ENCODE measurements at places on chromosomes 5 and 9. TPM values are rescaled to one million over a fixed set of nuclear protein-coding genes. Genes with fewer than 3 reads are reported as not detected.

- no peak for DNase-seq
These were observed 70.6 kb downstream of the DCP2 start for GRCh38 chr5:113047234-113047633.

- no peak for DNase-seq
These were observed 20.8 kb upstream of the CEP120 start for GRCh38 chr5:123444016-123444415.

DNA sequence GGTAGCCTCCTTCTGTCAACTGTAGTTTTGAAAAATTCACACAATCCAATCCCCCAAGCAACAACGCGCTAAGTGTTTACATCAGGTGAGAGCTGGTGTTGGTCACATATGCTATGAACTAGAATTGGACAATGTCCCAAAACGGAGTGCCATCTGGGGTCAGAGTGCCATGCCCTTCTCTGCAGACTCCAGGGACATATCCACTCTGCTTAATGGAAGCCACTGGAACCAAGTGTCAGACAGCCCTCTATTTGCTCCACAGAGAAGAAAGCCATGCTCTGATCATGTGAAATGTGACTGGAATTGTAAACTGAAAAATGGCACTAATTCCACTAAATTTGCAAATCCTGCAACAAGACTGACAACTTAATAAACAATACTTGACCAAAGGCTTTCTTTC, 12.2 kb downstream of the ABCA1 start:
- no peak for DNase-seq

GRCh38 chr9:95317893-95318211, 343 bp upstream of the FANCC start:
- DNase-seq = no peak

GRCh38 chr9:14400658-14400995, 86.7 kb upstream of the NFIB start:
- no peak for DNase-seq

- DNase-seq = no peak
These were observed 139.9 kb downstream of the FANCC start for GRCh38 chr9:95177617-95178016.

DNA sequence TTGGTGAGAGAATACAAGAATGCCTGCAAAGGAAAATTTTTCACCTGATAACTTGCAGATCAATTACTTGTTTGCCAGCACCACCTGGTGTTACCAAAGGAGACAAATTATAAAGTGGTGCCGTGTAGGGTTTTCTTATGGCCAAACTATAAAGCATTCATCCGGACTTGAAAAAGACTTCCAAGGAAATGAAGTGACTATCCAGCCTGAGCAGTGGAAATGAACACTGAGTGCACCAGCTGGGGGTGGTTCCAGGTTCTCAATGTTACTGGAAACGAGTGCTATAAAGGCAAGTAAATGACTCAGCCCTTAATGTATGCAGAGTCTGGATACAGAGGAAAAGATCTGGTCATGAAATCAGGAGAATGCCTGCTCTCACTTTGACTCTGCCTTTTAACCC, 113.1 kb downstream of the DNAH5 start:
- DNase-seq = no peak

DNA sequence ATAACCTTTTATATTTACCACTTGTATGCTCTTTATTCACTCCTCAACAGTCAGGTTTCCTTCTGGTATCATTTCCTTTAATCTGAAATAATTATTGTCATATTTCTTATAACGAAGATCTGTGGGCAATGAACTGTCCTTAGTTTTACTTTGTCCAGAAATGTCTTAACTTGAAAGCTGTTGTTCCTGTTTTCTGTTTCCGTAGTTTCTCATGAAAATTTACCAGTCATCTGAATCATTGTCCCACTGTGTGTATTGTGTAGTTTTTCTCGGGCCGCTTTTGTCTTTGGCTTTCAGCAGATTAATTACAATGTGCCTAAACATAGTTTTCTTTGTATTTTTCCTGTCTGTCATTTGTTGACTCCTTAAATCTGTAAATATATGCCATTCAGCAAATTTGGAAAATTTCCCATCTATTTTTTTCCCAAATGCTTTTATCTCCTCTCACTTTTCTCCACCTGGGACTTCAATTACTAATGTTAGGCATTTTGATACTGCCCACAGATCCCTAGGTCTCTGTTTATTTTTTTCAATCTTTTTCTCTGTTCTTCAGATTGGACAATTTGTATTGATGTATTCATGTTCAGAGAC, 74.9 kb downstream of the PDE8B start:
- no peak for DNase-seq

GRCh38 chr9:113548221-113549041, 84.9 kb downstream of the RGS3 start:
- DNase-seq = no peak

DNA sequence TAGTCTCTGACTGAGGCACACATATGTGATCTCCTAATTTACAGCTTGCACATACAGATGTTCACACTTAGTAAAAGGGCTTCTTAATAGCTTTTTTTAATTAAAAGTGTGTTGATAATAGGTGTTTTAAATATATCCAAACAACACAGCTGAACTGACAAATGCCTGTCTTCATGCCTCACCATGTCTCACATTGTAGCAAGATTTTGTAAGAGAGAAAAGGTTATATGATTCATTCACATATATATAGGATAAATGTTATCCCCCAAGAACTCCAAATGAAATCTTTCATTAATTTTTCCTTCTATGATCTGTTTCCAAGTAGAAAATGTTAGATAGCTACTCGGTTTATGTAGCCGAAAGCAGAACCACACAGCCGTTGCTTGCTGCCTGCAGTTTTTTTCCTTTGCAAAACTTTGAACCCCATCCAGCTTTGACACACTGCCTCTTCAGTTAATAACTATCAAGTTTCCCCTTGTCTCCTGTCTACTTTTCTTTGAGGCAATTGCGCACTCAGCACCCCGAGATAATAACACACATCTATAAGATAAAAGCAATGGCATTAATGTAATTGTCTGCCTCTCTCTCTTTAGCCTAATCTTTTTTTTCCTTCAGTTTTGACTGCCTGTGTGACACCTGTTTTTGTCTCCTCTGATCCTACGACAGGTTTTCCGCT, 299.2 kb downstream of the BNC2 start:
- DNase-seq = no peak

DNA sequence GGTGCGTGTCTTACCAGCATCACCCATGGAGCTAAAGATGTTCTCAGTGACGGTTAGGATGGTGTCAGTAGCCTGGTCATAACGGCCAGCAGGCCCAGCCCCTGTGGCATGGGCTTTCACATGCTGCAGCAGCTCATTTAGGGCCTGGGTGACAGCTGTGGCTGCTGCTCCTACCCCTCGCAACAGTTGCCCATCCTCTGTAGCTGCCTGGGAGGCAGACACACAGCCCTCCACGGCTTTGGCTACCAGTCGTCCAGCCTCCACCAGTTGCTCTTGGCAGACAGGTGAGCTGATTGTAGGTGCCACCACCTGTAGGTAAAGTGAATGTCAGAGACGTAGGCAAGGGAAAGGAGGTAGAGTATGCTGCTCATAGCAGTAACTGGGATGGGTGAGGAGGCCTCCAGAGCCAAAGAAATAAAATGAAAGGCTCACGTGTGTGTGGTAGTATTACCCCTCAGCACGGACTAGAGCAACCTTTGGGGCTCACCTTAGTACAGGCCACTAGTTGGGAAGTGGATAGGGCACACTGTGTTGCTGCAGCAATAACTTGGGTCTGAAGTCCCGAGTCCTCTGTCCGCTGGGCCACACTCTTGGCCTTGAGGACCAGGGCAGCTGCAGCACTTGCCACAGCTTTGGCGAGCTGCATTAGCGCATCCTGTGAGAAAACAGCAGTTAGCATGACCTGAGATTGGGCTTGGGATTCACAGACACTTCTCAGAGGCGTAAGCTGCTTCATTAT, 14.7 kb downstream of the TLN1 start:
- no peak for DNase-seq

DNA sequence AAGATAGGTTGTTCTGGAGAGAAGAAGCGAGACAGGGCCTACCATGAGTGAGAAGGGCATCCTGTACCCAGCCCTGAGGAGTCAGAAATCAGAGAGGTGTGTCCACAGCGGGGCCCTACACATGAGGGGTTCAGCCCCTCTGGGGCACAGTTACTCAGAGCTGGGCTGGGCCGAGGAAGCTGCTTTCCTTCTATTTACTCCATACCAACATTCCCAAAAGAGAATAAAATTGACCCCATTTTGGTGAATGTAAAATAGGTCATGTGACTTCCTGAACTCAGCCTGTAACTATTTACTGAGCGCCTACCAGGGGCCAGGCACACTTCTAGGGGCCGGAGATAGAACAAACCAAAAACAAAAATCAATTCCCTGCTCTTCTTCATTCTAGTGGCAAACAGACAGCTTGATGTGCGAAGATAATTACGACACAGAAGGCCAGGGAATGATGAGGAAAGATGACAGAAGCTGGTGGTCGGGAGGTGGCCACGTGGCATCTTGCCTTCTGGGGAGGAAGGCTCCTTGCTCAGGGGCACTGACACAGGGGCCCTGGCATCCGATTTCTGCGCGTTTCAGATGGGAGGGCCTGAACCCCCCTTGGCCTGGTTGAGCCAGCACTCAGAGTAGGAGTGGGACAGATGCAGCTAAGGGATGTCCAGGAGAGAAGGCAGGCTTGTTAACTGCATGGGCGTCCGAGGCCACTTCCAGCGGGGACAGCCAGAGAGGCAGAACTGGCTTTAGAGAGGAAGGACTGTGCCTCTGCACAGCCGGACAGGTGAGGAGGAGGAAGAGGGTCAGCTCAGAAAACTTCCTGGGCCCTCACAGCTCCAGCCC, 121.8 kb downstream of the NSG2 start:
- DNase-seq = no peak

- no peak for DNase-seq
These were observed 72.0 kb upstream of the SLC44A1 start for GRCh38 chr9:105172436-105172835.

DNA sequence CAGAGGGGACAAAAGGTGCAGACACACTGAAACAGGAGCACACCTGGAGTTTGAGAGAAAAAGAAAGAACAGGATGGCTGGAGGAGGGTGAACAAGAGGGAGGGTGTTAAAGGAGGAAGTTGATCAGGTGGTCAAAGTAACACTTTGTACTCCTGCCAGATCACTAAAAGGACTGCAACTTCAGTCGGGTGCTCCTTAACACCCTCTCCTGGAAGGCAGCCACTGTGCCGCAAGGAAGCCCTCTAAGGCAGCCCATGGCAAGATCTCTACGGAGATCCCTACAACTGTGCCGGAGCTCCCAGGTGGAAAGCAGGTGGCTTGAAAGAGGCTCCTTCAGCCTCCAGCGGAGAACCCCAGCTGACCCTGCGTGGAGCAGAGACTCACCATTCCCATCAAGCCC, 124.4 kb upstream of the MSX2 start:
- DNase-seq = no peak

GRCh38 chr5:148820461-148821395, 5.7 kb upstream of the ADRB2 start:
- DNase-seq = no peak

DNA sequence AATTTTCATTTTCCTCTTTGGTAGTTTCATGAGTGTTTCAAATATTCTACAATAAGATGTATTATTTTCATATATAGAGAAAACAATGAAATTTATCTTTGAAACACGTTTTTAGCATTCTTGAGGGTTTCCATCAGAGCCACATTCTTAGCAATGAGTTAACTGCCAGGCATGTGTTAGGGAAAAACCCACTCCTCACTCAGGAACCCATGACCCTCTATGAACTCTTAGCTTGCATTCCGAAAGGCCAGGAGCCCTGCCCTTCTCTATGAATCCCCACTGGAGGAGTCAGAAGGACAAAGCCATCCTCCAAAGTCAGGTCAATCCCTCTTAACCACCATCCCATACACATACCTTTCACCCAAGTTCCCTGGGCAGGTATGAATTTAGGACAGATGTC, 57.5 kb downstream of the ADAMTS12 start:
- DNase-seq = no peak

- no peak for DNase-seq
These were observed 2.6 kb downstream of the SLC35A4 start for GRCh38 chr5:140567136-140567818.

- DNase-seq = no peak
These were observed 9.1 kb upstream of the DNAJC25 start for GRCh38 chr9:111621895-111622480.

- no peak for DNase-seq
These were observed 6.8 kb downstream of the IFNB1 start for GRCh38 chr9:21070906-21071305.

NRARP gene
- polyA plus RNA-seq = 5.7 TPM

PRRX2 gene
- polyA plus RNA-seq = 1.5 TPM

TMOD1 gene
- polyA plus RNA-seq = 1.4 TPM

SPINK9 gene
- polyA plus RNA-seq = 0.36 TPM

NMUR2 gene
- 0.09 TPM for polyA plus RNA-seq

DIRAS2 gene
- 6.2 TPM for polyA plus RNA-seq

PDE6A gene
- polyA plus RNA-seq = 0.11 TPM

LTC4S gene
- polyA plus RNA-seq = 2.0 TPM

FIBCD1 gene
- polyA plus RNA-seq = 0.32 TPM

SLC34A3 gene
- polyA plus RNA-seq = 15.4 TPM

FNIP1 gene
- 14.9 TPM for polyA plus RNA-seq
